ENCODE measurements at places on chromosomes 6 and 20.

GRCh38 chr20:29419378-29419777 is 1838.1 kb upstream of the DEFB115 start:
- no peak for DNase-seq

GRCh38 chr20:34538671-34539123 is 19.8 kb upstream of the MAP1LC3A start:
- DNase-seq: peak; percentile 77

- no peak for DNase-seq
These were observed 176.6 kb downstream of the TSHZ2 start for GRCh38 chr20:53148771-53149147.

GRCh38 chr6:147741389-147741788 is 232.9 kb downstream of the SAMD5 start:
- DNase-seq: no peak

DNA sequence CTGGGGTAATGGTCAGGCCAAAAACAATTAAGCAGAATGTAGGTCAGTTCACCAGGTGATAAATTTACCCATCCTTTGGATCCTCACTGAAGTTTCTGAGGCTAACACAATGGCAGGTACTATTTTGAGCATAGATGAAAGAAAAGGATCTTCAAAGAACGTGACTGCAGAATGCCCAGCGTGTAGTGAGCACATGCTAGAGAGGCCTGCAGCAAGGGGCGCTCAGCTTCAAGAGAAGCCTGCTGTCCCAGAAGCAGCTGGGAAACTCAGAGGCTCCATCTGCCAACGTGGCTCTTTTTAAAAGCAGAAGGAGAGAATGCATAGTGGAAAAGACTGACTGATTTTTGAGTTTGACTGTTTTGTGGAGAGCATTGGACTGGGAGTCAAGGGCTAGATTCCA is 57.4 kb downstream of the CD83 start:
- DNase-seq: no peak

- DNase-seq: no peak
These were observed 65.5 kb downstream of the SMOC2 start for GRCh38 chr6:168506460-168506859.

DNA sequence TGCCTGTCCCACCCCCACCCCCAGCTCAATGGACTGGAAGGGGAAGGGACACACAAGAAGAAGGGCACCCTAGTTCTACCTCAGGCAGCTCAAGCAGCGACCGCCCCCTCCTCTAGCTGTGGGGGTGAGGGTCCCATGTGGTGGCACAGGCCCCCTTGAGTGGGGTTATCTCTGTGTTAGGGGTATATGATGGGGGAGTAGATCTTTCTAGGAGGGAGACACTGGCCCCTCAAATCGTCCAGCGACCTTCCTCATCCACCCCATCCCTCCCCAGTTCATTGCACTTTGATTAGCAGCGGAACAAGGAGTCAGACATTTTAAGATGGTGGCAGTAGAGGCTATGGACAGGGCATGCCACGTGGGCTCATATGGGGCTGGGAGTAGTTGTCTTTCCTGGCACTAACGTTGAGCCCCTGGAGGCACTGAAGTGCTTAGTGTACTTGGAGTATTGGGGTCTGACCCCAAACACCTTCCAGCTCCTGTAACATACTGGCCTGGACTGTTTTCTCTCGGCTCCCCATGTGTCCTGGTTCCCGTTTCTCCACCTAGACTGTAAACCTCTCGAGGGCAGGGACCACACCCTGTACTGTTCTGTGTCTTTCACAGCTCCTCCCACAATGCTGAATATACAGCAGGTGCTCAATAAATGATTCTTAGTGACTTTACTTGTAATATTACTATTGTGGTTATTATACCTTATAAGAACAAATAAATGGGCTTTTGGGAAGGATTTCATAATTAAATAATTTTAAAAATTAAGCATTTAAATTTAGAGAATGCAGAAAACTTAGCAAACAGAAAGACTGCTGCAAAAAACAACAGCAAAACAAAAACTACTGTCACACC is 8.4 kb downstream of the CDKN1A start:
- peak; percentile 72 for DNase-seq

DNA sequence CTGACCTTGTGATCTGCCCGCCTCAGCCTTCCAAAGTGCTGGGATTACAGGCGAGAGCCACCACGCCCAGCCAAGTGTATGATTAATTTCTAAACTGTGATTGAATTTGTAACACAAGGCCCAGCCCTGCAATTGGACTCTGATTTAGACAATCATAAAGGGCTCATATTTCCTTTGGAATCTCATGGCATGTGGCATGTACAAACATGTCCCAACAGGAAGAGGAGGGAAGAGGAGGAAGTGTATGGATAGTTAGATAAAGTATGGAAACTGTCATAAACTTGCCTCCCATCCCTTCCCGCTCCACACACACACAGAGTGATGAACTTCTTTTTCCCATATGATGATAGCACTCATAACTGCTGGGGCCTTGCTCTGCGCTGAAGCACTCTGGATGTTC is 27.2 kb upstream of the QKI start:
- no peak for DNase-seq

DNA sequence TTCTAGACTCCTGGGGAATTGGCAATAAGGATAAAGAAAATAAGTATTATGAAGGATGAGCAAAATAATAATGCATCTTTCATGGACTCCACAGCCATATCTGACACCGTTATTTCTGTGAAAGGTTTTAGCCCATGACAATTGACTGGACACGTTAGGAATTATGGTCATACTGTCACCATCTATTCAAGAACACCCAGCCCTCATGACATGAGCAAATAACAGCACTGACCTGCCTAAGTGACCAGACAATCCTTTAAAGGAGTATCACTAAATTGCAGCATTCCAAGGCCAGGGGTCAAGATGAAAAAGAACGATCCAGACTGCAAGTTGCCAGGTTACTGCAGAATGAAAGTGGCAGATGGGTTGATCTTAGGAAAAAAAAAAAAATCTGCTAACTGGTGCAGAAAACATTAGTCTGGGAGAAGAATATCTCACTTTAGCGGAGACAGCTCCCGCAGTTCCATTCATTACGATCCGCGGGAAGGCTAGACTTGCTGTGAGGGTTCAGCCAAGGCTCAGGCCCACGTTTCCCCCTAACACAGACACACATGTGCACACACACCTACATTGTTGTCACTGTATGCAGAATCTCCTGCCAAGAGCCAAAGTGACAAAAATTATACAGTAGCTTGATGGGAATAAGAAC is 237.7 kb upstream of the AGPAT4 start:
- DNase-seq: no peak

DNA sequence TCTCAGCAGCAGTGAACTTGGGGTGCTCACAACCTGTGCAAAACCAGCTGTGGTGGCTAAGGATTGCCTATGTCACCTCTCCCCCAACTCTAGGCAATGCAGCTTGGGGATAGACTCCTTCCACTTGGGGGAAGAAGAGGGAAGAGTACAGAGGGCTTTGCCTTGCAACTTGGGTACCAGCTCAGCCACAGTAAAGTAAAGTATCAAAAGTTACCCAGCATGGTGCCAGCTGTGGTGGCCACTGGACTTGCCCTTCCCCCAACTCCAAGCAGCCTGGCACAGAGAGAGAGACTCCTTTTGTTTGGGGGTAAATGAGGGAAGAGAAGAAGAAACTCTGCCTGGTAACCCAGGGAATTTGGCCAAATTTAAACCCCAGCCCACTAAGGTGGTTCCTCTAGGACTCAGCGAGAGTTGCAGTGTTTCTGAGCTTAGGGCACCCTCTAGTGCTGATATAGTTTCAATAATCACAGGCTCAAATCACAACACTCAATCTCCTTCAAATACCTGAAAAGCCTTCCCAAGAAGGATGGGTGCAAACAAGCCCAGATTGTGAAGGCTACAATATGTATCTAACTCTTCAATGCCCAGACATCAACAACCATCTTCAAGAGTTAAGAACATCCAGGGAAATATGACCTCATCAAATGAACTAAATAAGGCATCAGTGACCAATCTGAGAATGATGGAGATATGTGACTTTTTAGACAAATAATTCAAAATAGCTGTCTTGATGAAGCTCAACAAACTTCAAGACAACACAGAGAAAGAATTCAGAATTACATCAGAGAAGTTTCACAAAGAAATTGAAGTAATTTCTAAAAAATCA is 7.6 kb upstream of the DEFB129 start:
- DNase-seq: no peak

GRCh38 chr6:12173181-12173580 is 117.0 kb upstream of the EDN1 start:
- DNase-seq: no peak

GRCh38 chr6:149443411-149444181 is 41.2 kb downstream of the ZC3H12D start:
- no peak for DNase-seq

DNA sequence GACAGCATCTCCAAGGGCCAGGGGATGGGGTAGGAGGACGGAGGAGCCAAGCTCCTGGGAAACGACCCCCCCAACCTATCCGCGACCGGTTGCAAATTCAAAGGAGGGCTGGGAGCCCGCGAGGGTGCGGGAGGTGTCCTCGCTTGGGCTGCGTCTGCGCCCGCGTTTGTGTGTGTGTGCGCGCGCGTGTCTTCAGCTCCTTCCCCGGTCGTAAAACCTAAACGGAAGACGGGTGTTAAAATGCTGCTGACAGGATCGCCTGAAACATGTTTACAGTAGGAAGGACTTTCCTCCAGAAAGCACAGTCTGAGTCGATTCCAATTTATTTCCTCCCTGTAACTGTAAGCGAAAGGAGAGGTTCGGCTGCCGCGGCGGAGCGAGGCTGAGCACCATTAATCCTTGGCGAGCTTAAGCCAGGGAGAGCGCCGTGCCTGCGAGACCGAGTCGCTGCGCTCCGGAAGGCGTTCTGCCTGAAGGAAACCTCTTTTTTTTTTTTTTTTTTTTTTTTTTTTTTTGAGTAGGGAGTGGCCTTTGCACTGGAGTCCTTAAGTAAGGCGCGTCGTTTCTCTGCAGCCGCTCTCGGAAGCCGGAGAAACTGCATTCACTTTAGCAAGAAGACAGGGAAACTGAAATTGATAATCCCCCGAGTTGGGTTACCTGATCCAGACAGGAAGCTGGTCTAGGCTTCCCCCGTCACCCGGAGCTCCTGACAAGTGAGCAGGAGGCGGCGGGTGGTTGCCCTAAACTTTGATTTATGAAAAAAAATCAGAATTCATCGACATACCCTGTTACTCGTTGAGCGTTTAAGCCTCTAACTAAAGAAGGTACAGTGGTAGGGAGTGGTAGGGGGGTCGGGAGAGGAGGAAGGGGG is 4.8 kb upstream of the SOX4 start:
- peak; percentile 81 for DNase-seq

DNA sequence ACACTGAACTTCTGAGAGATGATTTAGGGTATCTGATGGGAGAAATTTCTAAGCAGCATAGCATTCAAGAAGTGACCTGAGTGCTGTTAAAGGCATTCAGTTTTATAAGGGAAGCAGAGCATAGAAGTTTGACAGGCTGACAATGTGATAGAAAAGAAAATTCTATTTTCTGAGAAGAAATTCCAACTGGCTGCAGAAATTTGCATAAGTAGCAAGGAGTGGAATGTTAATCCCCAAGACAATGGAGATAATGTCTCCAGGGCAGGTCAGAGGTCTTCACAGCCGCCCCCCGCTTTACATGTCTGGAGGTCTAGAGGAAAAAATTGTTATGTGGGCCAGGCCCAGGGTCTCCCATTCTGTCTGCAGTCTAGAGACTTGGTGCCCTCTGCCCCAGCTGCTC is 1361.8 kb upstream of the EYS start:
- no peak for DNase-seq

DNA sequence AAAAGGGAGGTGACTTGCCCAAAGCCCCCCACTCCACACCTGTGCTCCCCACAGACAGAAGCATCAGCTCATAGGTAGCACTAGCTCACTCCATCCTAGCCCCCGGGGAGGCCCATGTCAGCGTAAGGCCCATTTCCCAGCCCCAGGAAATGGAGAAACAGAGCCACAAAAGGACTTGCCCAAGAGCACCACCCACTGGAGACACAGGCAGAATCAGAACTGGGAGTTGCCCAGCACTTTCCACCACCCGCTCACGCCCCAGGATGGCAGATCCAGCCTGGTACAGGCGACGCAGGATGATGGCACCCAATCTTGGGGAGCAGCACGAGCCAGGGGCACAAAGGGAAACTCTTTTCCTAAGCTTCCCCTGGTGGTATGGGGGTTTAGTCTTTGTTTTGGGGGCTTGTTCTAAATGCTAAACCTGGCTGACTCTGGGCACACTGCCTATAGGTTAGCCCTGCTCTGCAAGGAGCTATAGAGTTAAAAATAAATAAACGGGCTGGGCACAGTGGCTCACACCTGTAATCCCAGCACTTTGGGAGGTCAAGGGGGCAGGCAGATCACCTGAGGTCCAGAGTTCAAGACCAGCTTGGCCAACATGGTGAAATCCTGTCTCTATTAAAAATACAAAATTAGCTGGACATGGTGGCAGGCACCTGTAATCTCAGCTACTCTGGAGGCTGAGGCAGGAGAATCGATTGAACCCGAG is 11.8 kb downstream of the C20orf203 start:
- no peak for DNase-seq

GRCh38 chr6:47360388-47360787 is 50.7 kb upstream of the TNFRSF21 start:
- no peak for DNase-seq

DNA sequence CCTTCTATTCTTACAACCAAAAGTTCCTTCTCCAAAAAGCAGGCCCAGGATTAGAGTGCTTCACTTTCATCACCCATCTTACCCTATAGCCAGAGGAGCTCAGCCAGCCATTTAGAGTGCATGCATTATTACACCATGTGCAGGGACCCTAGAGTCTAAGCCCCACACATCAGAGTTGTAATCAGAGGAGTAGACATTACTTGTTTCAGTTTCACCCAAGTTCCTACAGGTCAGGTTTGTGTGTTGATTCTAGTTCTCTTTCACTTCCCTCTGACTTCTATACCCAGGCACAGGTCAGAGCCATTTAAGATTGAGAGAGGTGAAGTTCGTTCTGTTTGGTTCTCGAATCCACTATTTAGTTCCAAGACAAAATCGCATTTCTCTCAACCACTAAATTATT is 16.3 kb upstream of the ARFGEF3 start:
- DNase-seq: no peak

DNA sequence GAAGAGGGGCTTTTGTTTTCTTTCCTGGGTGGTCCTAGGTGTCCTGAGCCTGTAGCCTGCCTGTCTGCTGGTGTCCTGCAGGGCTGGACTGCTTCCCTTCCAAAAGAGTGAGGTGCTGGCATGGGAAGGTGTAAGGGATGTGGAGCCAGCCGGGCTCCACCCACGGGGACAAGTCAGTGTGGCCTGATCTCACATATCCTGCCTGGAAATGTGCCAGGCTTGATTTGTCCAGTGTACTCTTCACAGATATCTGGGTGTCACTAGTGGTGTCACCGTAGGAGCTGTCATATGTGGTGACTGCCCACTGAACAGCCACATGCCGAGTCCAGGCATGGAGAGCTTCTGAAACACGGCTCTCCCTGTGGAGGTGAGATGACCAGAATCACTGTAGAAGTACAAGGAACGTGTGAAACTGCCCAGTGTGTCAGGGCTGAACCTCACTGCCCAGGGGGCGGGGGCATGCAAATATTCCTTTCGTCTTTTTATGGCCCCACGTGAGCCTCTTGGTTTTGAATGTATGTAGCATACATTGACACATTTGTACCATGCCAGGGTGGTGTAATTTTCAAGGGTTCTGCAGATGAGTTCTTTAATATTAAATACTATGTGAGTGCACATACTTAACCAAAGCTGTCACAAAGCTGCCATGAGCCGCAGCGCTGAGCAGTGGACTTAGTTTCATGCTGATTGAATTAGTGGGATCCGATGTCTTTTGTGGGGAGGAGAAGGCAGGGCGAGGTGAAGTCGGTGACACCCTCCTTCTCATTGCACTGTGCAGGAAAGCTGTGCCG is 55.8 kb downstream of the CDH4 start:
- no peak for DNase-seq

- DNase-seq: no peak
These were observed 66.3 kb downstream of the ATXN1 start for GRCh38 chr6:16694781-16695578.

- no peak for DNase-seq
These were observed 26.4 kb downstream of the COX4I2 start for GRCh38 chr20:31663838-31664695.
